ENCODE measurements at places on chromosomes 7 and 10.

- DNase-seq = no peak
These were observed 149.8 kb upstream of the WDR11 start for GRCh38 chr10:120701381-120701780.

- DNase-seq = no peak
These were observed 252.7 kb upstream of the MBL2 start for GRCh38 chr10:53025172-53025711.

GRCh38 chr10:106436123-106436715 lies 728.3 kb downstream of the SORCS1 start:
- DNase-seq = no peak

- no peak for DNase-seq
These were observed 1.2 kb downstream of the RSBN1L start for GRCh38 chr7:77697535-77697831.

- no peak for DNase-seq
These were observed 17.3 kb upstream of the PRKAR2B start for GRCh38 chr7:107027208-107027607.

DNA sequence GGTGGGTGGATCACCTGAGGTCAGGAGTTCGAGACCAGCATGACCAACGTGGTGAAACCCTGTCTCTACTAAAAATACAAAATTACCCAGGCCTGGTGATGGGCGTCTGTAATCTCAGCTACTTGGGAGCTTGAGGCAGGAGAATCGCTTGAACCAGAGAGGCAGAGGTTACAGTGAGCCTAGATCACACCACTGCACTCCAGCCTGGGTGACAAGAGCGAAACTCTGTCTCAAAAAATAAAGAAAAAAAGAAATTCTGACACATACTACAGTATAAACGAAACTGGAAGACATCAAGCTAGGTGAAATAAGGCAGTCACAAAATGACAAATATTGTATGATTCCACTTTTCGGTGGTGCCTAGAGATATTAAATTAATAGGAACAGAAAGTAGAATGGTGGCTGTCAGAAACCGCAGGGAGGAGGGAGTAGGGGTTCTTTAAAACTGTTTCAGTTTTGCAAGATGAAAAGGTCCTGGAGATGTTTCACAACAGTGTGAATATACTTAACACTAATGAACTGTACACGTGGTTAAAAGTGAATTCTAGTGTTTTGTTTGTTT lies 23.2 kb downstream of the PILRA start:
- DNase-seq = no peak

DNA sequence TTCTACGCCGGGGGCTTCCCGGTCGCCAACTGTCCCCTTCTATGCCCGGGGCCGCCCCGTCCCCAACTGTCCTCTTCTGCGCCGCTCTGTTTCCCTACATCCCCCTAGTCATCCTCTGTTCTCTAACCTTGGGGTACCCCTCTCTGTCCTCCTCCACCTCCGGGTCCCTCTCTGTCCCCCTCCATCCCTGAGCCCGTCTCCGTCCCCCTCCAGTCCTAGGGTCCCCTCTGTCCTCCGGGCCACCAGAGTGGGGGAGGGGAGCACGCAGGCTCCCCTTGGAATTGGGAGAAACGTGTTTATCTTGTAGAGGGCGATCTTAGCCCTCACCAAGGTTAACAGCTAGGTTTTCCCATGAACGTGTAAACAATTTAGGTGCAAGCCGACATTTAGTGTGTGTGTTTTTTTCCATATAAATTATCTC lies 852 bp upstream of the KLF6 start:
- DNase-seq = no peak

DNA sequence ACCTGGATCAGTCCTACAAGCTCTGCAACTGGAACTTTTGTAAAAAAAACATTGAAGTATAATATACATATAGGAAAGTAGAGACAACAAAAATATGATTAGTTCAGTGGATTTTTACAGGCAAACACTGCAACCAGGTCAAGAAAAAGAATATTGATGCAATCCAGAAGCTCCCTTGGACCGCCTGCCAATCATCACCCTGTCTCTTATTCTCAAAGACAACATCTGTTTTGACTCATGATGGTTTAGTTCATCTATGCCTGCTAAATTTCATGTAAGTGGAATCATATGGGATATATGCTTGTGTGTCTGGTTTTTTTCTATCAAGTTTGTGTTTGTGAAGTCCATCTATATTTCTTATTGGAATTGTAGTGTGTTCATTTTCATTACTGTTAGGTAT lies 7.7 kb upstream of the HYCC1 start:
- no peak for DNase-seq

GRCh38 chr7:729140-730000 lies 2.3 kb upstream of the PRKAR1B start:
- DNase-seq = no peak

GRCh38 chr7:6170571-6171531 lies 101.6 kb downstream of the CYTH3 start:
- no peak for DNase-seq

DNA sequence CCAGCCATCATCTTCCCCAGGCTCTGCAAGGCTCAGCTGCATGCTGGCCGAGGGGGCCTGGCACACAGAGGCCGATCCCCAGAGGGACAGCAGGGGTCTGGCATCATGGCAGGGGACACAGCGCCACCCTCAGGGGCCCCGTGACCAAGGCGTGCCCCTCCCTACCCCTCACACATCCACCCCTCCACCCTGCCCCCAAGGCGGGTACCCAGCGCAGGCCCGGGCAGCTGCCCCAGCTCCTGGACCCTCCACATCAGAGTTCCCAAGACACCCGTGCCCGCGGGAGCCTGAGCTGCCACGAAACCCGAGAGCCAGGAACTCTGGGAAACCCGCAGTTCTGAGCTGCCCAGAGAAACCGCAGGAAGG lies 46.5 kb upstream of the TNRC18 start:
- DNase-seq = no peak

- no peak for DNase-seq
These were observed 88.1 kb downstream of the XPNPEP1 start for GRCh38 chr10:109835257-109835656.

DNA sequence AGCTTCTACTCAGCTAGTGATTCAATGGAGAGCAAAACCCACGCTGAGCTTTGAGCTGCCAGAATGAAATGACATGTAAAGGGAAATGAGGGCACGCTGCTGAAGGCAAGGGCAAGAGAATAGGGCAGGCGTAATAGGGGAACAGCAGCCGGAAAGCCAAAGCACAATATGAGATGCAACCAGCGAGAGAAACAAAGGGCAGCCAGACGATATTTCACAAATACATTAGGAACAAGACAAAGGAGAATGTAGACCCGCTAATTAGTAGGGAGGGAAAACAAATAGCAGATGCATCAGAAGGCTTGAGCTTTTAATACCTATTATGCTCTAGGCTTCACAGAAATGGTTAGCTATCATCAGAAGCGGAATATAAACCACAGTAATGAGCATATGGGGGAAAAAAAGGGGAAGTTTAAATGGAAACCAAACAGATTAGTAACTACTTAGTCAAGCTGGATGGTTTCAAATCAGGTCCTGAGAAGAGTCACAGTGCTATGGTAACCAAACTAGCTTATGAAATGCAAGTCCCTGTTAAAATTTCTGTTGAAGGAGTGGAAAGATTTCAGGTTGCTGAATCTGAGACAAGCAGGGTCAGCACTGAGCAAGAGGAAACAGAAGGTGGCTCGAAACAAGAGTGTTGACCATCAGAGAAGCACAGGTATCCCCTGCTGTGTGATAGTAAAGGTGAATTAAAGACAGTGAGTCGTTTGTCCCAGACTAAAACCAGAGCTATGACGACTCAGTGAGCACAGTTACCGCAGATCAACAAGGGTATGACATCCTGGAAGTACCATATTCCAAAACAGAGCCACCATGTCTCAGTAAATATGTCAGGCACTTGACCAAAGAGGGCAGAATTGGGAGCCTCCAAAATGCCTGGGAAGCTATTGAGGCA lies 496.9 kb upstream of the CELF2 start:
- no peak for DNase-seq

- DNase-seq = no peak
These were observed 146.9 kb upstream of the AKR1E2 start for GRCh38 chr10:4678951-4679671.

- no peak for DNase-seq
These were observed 264.0 kb upstream of the CDC14C start for GRCh38 chr7:48660306-48660870.

DNA sequence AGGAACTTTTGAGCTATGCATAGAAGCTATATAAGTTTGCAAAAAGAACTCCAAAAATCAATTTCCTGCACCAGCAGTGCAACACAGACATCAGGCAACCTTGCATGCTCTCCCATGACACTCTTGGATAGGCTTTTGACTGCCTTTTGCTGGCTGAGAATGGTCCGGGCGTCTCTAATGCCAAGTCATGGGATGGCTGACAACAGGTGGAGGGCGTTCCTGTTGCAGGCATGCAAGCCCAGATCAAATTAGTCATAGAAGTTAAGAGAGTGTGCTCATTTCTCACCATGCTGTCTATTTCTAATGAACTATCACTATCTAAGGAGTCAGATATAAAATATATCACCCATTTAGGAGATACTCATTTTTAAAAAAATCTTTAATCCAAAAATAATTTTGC lies 8.4 kb downstream of the PLCE1 start:
- DNase-seq = no peak

DNA sequence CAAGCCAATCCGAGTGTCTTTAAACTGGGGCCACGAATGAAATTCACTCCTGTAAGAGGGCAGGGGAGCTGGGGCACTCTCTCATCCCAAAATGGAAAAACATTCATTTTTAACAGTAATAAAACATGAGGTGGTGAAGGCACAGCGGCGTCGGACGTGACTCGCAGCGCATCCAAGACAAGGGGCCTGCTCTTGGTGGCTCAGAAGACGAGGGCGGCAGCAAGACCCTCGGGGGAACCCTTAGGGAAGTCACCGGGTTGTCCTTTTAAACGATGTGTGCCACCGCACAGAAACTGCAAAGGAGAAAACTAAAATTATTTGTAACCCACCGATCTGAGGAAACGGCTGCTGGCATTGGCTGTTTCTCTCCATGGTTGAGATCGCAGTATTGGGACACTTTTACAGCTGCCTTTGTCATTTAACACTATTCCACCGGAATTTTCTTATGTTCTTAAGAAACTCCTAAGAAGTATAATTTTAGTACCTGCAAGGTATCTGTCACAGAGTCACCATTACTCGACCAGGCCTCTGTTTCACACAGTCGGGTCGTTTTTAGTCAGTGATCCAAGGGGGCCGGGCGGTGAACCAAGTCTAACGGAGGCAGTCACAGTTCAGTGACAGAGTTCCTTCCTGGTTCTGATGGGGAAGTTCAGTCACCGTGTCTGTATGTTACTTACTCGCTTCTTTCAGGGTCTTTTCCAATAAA lies 159.3 kb downstream of the PTPRN2 start:
- DNase-seq = no peak

GRCh38 chr7:121513105-121513504 lies 117.0 kb upstream of the FAM3C start:
- no peak for DNase-seq

- no peak for DNase-seq
These were observed at the start of gene UTF1 for GRCh38 chr10:133230044-133230361. TSS of gene UTF1 (plus strand) at chr10:133230217. CDS start at chr10:133230289, 72 bp downstream.

- DNase-seq = no peak
These were observed 46.8 kb upstream of the CD36 start for GRCh38 chr7:80591654-80592053.

GRCh38 chr10:4643471-4643870 lies 182.5 kb upstream of the AKR1E2 start:
- DNase-seq = no peak

DNA sequence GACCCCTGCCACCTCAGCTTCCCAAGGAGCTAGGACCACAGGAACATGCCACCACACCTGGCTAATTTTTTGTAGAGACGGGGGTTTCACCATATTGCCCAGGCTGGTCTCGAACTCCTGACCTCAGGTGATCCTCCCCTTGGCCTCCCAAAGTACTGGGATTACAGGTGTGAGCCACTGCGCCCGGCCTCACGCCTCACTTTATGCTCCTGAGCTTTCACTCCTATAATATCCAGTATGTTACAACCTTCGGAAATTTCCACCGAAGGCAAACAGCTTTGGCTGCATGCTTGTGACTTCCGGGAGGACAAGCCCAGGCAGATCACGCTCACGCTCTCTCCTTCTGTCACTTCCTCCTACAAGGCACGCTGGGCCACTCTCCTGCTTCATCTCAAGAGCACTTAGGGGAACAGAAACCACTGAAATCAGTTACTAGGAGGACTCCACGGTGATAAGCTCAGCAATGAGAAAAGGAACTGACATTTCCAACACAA lies 4.4 kb upstream of the MAD1L1 start:
- DNase-seq = no peak

- DNase-seq = no peak
These were observed 673.9 kb downstream of the PHTF2 start for GRCh38 chr7:78472519-78472918.

- no peak for DNase-seq
These were observed 320.2 kb downstream of the CDK14 start for GRCh38 chr7:90916319-90916718.

DNA sequence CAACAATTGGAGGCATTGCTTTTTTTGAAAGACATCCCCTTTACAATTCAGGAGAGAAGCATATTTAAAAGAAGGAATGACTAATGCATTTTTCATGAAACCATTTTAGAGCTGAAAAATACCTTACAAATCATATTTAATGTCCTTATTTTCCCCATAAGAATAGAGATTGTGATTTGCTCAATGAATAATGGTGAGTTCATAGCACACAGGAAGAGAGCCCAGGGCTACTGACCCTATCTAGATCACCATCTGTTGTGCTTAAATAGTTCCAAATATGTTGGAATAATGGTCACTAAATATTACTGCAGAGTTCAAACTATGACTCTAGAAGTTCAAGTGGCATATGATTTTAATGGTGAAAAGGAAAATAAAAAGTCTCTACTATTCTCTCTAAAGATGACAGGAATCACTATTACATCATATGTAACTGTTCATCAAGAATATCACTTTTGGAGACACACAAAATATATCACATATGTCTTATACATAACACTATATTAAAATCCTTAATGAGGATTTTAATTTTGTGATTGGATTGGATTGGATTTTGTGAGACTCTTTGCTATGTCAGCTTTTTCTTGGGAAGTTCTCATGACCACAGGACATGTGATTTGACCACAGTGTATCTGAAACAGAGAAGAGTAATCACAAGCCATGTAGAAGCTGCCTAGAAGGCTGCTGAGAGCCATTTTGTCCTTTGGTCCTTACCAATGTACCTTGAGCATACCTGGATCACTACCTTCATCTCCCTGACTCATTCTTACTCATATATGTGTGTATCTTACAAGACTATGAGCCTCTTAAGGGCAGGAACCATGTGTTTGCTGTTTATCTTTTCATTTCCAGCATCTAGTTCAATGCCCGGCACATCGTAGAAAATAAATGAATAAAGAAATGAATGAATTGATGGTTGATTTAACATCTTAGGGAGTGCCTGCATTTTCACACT lies 26.4 kb downstream of the SLC16A9 start:
- DNase-seq = no peak

DNA sequence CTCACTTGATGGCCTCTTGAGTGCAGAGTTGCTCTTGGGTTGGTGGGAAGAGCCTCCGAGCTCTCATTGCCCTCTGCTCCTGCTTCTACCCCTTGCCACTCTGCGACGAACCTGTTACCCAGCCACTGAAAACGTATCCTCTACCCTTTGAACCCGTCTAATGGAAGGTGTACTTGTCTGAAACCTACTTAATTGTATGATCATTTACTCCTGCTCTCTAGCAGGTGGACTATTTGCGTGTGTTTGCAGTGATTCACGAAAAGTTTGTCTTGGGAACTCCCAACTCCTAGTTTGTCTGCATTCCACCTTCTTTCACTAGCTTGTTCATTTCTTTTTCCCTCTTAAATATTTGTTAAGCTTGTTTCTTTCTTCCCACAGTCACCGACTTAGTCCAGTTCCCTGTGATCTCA lies 503 bp downstream of the CROT start:
- no peak for DNase-seq

- no peak for DNase-seq
These were observed 190.0 kb downstream of the RAPGEF5 start for GRCh38 chr7:22166928-22167327.

GRCh38 chr7:35761871-35762677 lies 38.8 kb upstream of the SEPTIN7 start:
- no peak for DNase-seq
